Esophagus squamous epithelium (tissue), 5 donors: ENCODE measurements at places on chromosomes 12 and 14.

DNA sequence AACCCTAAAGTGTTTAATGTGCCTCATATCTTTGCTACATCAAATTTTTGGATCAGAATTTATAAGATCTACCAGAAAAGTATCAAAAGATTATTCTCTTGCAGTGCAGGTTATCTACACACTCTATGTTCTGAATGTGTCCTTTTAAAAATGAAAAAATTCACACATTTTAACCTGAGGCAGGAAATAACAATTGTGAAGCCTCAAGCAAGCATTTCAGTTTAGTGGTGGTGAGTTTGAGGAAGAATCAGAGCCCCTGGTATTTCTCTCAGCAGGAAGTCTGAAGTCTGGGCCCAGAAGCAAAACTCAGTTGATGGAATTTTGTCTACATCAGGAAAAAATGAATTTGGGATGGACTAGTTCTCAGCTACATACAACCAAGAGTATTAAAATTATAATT is 137.0 kb upstream of the PZP start:
- no peak for DNase-seq

DNA sequence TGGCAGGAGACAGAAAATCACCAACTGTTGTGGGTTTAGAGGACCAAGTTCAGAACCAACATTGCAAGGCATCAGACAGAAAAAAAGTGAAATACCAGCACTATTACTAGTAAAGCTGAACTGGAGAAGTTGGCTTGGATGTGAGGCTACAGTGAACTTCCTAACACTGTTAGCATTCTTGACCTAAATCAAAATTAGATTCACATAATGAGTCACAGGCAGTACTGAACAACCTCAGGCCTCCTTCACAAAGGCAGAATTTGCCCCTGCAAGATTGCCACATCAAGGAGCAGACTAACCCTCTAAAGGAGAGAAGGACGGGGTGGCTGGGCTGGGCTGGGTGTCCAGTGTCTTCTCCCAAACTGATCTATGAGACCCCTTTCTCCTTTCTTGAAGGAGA is 539.7 kb downstream of the SNAPC1 start:
- no peak for DNase-seq

GRCh38 chr12:44331269-44331668 is 495.4 kb downstream of the TMEM117 start:
- no peak for DNase-seq

DNA sequence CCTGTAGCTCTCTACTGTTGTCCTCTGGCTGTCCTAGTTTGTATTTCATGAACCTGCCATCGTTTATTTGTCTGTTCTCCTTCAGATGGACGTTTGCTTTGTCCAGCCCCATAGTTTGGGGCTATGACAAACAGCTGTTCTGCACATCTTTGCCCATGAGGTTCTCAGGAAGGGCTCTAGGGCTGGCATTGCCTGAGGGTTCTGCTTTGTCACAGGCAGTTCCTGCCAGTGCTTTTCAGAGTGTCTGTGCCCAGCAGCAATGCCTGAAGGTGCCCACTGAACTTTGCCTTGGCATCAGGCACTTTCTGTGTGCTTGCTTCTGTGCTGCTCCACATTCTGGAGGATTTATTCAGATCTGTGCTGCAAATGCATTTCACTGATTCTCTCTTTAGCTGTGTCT is 361.3 kb downstream of the TMEM121 start:
- DNase-seq = no peak

DNA sequence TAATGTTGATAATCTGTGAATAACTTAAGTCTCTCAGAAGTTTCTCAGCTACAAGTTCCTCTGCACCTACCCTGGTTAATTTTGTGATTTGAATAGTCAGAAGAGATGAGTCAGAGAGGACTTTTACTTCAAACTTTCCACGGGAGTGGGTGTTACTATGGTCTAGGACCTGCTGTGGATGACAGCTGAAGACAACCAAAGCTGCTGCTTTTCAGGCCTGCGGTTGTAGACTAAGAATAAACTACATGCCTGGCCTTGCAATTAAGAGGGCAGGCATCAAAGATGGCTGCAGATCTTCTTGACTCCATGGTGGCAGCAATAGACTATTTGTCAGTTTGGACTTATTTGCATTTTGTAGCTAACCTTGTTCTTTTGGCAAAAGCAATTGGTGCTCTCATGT is 227.1 kb upstream of the KRR1 start:
- no peak for DNase-seq

DNA sequence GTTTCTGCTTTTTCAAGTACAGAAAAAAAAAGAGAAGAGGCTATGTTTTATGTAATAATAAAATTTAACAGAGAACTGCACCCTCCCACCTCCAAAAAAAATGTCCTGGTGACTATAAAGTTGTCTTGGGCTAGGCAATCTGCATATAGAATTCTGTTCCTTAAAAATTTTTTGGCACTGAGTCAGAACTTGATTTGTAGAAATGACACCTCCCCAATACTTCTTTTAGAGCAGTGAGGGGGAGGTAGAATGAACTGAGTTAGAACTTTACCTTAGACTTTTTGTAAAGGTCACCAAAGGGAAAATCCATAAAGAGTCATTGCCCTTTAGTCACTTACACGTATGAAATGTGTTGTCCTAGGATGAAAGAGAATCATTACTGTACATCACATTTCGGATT is 80.0 kb downstream of the BTG1 start:
- no peak for DNase-seq

- no peak for DNase-seq
Observed at GRCh38 chr12:95258151-95258550, 40.5 kb downstream of the VEZT start.

DNA sequence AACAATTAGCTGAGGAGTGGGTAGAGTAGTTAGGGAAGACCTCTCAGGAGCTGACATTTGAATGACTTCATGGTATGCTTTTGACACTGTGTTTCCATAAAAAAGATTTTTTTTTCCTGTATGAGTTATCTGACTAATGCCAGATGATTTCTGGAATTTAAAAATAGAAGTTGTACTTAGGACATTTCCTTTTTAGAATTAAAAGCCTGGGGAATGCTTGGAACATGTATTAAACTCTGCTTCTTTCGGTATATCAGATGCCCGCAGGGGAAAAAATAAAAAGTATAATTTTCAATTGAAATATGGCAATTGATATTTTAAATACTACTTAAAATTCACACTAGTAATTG is 41.1 kb downstream of the BRMS1L start:
- DNase-seq = no peak

DNA sequence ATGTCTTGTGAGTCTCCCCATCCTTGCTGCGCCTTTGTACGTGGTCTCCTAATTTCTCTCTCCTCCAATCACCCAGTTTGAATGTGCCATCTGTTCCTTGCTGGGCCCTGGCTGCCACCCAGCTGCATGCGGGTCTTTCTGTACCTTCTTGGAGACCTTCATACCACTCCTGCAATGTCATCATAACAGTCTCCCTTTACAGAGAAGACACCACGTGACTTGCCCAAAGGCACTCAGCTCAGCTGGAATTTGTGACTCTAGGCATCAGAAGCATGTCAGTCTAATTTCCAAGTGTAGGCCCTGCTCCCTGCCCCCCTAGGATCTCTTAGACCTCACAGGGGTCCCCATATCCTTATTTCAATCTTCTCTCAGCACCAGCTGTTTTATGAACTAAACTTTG is 284.2 kb downstream of the TTC8 start:
- DNase-seq = no peak

- DNase-seq = no peak
Observed at GRCh38 chr14:65549429-65549828, 136.9 kb downstream of the FUT8 start.

GRCh38 chr14:104442631-104443390 is 136.8 kb upstream of the C14orf180 start:
- no peak for DNase-seq

DNA sequence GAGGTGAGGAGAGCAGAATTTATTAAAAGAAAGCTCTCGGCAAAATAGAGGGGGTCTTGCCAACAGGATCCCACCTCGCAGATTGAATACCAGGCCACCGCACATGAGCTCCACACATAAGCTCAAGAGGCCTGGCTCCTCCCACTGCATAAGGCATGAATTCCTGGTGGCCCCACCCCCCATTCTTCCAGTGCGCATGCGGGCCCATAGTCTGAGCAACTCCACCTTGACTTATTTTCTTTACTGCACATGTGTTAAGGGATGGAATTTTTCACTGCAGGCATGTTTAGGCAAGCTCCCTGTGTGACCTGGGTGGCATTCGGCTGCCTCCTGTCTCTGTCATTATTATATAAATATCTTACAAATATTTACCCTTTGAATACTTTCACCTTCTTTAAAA is 412.5 kb downstream of the RMST start:
- DNase-seq = no peak

GRCh38 chr12:128734371-128734770 is 89.4 kb downstream of the SLC15A4 start:
- no peak for DNase-seq

DNA sequence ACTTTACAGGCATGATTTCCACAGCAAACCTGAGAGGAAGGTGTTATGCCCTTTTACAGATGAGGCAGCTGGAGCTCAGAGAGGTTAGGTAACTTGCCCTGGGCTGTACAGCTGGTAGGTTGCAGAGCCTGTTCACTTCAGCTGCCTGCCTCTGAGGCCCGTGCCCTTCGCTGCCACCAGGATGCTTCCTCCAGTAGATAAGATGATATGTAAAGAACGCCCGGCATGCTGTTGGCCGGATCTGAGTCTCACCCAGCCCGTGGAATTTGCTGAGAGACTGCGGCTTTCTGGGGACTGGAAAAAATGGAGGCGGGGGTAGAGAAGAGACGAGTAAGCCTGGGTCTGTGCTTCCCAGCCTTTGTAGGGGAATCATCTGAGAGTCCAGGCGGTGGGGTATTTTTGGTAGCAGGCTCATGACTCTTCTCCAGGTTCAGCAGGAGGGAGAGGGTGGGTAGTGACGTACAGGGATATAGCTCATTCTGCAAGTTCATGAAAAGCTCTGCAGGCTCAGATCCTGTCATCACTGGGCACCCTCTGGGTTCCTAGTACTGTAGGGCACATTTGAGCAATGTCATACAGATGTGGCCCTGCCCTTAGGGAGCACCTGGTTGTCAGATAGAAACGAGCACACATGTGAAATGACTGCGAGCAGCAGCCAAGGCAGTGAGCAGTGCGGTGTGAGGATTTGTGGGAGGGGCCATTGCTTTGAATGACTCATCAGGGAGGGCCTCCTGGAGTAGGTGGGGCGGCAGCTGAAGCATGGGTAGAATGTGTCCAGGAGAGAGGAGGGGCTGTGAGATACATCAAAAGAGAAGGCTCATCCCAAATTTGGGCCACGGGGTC is 159.4 kb downstream of the TSPAN9 start:
- no peak for DNase-seq

DNA sequence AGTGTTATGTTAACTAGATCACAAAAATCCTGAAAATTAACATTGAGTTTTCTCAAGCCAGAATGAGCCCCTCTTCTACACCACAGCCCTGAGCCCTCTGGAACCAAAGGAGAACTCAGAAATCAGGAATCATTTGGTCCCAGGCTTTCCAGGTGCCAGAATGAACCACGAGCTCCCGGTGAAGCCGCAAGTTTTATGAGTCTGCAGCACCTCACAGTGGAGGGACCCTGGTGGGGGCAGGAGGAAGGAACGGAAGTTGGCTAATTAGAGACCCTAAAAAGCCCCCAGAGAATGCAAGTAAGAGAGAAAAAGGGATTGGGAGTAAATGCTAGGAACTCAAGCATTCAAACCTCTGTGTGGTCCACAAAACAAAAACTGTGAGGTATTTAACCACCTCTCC is 52.9 kb upstream of the BCL2L14 start:
- no peak for DNase-seq

DNA sequence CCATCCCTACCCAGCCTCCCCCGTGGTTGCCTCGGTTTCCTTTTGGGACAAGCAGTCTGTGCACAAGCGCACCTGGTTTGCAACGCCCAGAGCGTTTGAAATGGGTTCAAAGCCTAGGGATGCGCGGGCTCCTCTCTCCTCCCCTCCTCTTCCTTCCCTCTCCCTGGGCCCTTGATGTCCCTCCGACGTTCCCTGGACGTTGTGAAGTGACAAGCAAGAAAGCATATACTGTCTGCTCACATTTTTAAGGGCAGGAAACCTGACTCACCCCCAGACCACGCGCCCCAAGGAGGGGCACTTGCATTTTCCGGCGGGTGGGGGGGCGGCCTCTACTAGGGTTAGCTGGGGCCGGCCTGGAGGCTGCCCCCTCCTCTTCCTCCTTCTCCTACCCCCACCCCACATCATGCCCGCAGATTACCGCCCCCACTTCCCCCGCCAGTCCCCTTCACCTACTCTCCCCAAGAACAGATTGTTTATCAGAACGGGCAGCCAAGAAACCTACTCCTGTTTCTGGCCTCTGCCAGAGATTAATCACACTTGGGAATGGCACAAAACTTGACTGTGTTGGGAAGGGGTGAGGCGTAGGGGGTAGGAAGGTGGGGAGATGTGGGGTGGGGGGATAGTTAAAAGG is 9.5 kb upstream of the IRF2BPL start:
- DNase-seq = no peak

DNA sequence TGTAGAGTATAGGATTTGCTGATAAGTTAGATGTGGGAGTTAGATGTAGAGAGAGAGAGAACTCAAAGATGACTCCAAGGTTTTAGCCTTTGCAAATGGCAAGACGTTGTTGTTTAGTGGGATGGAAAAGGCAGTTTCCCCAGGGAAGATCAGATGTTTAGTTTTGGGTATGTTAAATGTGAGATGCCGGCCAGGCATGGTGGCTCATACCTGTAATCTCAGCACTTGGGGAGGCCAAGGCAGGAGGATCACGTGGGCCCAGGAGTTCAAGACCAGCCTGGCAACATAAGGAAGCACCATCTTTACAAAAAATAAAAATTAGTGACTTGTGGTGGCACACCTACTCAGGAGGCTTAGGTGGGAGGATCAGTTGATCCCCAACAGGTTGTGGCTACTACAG is 33.5 kb downstream of the SCFD1 start:
- no peak for DNase-seq

GRCh38 chr12:18323159-18323558 is 61.8 kb downstream of the PIK3C2G start:
- no peak for DNase-seq

GRCh38 chr12:52197371-52198231 is 5.8 kb upstream of the KRT80 start:
- DNase-seq = no peak
